ENCODE measurements at places on chromosomes 5 and 9.
A peak's percentile ranks its signal among the peaks of the same experiment; 100 is the strongest.

GRCh38 chr5:671459-672328 lies 21.5 kb downstream of the TPPP start:
- peak; percentile 79 for DNase-seq

DNA sequence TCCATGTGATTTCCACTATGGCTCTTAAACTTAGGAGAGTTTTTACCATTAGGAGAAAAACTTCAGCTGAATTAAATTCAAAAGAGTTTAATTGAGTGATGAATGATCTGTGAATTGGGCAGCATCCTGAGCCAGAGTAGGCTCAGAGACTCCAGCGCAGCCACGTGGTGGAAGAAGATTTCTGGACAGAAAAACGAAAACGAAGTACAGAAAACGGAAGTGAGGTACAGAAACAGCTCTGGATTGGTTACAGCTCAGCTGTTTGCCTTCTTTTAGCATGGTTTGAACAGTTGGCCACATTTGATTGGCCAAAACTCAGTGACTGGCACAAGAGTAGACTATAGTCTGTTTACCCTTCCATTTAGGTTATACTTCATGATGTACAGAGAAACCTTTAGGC lies 69.2 kb upstream of the PLPP1 start:
- DNase-seq: no peak

DNA sequence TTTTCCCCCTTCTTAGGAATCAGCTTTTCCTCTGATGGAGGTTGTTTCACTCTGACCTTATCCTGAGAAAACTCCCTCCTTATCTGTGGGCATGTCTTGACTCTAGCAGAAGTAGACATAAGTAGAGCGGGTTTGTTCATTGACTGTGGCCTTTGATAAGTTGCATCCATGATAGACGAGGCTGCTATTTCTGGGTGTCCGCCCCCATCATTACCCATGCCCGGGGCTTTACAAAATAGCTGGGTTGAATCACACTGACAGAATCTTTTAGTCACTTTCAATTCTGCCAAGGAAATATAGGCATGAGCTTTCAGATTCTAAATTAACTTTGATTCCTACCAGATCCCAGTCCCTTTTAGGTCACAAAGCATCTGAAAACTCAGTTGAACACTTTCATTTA lies 223.8 kb downstream of the SEC61B start:
- no peak for DNase-seq

DNA sequence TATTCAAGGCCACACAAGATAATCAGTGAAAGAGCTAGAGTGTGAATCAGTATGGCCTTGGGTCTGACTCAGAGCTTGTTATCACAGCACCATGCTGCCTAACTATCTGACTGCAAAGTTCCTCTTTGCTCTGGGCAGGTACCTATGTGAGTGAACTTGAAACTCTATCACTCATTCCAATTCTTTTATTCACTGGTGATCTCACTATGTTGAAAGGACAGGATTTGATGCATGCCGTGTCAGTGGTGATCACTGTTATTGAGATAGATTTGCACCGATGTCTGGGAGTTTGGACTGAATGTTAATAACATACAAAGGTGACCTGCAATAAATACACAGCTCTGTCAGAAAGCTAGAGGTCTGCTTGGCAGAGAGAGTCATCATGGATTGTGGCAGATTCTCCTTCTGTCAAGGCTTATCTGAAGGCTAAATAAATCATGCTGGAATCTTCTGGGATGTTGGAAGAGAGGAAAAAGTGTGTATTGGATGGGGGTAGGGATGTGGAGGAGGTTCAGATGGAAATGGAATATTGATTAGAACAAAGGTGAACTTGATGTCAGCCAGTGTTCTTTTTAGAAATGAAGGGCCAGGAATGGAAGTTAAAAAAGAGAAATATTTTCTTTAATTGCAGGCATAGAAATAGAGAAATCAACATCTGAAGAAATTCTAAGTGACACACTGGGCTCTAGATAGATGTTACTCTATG lies 91.8 kb upstream of the TNC start:
- no peak for DNase-seq

GRCh38 chr5:54388409-54388808 lies 67.1 kb upstream of the HSPB3 start:
- no peak for DNase-seq

DNA sequence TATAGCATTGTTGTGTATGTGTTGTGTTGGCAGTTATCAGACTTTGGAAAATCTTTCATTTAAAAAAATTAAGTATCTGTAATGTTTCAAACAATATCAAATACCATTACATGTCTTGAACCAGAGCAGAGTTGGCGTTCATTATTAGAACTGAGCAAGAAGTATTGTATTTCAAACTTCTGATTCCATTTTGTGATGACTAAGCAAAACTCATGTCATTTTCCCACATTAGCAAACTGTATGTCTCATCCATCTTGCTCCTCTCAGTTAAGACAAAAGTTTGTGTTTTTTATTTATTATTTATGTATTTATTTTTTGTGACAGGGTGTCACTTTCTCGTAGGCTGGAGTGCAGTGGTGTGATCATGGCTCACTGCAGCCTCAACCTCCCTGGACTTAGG lies 4.6 kb upstream of the RASEF start:
- DNase-seq: no peak

GRCh38 chr9:131418143-131419025 lies 24.5 kb downstream of the PRRC2B start:
- no peak for DNase-seq

- DNase-seq: peak; percentile 34
Measured at GRCh38 chr5:40367255-40367654, 312.5 kb upstream of the PTGER4 start.

GRCh38 chr5:142617416-142618129 lies 68.3 kb downstream of the FGF1 start:
- DNase-seq: no peak

- DNase-seq: no peak
Measured at GRCh38 chr5:71645030-71645429, 57.9 kb downstream of the MCCC2 start.

GRCh38 chr5:110087829-110088228 lies 398.1 kb downstream of the MAN2A1 start:
- no peak for DNase-seq

- DNase-seq: no peak
Measured at GRCh38 chr5:95352691-95353090, 38.5 kb upstream of the FAM81B start.

DNA sequence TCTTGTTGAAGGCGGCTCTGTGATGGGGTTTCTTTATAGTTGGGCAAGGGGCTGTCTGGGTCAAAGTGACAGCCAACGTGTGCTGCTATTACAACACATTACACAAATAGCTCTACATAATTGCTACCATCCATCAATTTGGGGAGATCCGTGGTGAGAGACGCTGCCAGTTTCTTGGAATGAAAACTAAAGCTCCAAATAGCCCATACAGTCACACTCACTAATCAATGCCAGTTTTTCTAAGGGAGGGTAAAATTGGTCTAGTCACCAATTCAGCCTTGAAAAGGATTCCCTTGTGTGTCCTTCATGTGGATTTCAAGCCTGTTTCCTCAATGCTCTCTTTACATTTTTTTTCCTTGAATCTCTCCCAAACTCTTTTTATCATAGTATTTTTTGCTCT lies 343.3 kb upstream of the KLF4 start:
- DNase-seq: no peak

DNA sequence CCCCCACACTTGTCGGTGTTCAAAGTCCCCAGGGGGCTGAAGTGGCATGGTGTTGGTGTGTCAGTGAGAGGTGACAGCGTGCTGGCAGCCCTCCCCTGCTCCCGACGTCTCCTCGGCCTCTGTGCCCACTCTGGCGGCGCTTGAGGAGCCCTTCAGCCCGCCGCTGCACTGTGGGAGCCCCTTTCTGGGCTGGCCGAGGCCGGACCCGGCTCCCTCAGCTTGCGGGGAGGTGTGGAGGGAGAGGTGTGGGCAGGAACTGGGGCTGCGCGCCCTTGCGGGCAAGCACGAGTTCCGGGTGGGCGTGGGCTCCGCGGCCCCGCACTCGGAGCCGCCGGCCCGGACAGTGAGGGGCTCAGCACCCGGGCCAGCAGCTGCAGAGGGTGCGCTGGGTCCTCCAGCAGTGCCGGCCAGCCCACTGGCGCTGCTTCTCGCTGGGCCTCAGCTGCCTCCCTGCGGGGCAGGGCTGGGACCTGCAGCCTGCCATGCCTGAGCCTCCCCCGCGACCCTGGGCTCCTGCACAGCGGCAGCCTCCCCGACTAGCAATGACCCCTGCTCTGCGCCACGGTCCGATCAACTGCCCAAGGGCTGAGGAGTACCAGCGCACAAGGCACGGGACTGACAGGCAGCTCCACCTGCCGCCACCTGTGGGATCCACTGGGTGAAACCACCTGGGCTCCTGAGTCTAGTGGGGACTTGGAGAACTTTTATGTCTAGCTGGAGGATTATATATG lies 224.1 kb upstream of the RIOK2 start:
- no peak for DNase-seq

- no peak for DNase-seq
Measured at GRCh38 chr5:7246287-7246686, 149.7 kb upstream of the ADCY2 start.

GRCh38 chr5:134148316-134148715 lies 28.4 kb downstream of the SKP1 start:
- DNase-seq: no peak

DNA sequence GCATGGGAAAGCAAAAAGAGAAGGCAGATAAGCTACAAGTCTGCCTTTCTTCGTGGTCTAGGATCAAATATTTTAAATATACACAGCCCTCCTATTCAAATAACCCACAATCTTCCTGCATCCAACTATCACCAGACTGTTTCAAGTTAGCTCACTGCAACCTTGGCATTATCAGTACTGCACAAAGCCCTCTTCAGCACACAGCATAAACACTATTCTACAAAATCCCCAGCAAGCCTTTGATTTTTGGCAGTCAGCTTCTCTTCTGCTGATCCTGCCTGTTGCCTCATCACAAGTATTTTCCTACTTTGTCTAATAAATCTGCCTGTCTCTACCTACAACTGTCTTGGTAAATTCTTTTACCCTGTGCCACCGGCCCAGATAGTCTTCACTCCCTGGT lies 142.9 kb downstream of the COX7C start:
- no peak for DNase-seq

- no peak for DNase-seq
Measured at GRCh38 chr5:109721741-109722140, 32.0 kb downstream of the MAN2A1 start.

- DNase-seq: no peak
Measured at GRCh38 chr5:174282391-174282790, 236.9 kb downstream of the NSG2 start.

DNA sequence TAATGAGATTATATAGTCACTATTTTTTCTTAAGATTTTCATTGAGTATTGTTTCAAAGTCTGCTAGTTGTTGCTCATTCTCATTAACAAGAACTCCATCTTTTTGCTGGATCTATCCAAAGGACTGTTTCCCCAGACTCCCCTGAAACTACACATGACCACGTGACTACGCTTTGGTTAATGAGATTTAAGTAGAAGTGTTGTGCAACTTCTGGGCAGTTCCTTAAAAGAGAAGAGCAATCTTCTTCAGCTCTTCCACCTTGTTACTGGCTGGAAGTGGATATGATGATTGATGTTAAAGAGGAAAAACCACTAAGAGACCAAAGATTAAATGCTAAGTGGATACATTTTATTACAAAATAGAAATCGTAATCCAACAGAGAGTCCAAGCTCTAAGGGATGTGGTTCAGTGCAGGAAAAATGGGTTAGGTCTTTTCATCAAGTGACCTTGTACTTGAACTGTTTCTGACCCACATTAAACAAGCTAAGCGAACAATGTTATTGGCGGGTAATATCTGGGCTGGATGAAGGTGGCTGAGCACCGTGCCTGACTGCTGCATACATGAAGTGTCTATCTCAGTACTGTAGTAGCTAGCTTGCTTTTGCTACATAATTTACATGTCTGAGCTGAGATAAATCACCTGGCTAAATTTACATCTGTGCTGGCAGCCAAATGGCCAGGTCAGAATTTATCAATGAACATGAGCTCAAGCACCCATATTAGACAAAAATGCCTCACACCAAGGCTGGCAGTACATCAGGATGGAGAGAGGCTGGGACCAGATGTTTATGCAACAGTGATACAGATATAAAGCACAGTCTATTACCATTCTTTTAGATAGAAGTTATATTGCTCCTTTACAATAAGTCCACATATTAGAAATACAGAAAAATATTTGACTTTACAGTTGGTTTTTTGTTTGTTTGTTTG lies 7.5 kb upstream of the CTNNAL1 start:
- DNase-seq: no peak

DNA sequence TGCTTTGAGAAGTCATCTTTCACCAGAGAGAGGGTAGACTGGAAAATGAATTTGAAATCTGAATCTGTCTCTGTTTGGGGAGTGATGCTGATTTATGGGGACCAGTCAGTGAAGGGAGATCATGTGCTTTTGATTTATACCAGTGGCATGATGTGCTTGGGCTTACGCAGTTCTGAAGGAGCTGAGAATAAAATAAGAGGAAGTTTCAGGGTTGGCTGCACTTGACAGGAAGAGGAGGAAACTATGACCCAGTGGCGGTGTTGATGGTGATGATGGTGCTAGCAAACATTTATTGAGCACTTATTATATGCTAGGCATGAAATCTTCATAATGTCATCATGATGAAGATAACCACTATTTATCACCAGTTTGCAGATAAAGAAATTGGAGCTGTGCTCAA lies 136.4 kb upstream of the GLRA1 start:
- no peak for DNase-seq

GRCh38 chr5:172370237-172370640 lies 84.1 kb downstream of the SH3PXD2B start:
- no peak for DNase-seq

DNA sequence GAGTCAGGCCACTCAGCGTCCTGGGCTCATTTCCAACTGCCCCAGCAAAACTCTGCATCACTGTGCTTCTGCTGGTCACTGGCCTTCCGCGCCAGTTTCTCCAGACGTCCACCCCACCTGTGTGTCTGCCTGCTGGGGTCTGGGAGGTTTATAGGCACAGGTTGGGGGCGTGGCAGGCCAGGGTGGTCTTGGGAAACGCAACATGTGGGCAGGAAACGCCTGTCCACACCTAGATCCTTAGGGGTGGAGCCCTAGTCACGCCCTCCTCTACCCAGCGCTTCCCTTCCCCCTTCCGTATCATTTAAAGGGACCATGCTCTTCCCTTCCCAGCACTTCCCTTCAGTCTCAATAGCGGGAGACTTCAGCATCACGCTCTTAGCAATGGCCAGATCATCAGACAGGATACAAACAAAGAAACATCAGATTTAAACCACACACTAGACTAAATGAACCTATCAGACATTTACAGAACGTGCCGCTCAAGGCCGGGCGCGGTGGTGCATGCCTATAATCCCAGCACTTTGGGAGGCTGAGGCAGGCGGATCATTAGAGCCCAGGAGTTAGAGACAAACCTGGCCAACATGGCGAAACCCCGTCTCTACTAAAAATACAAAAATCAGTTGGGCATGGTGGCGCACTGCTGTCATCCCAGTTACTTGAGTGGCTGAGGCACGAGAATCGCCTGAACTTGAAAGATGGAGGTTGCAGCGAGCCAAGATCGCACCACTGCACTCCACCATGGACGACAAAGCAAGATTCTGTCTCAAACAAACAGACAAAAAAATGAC lies 11.8 kb upstream of the BTNL9 start:
- DNase-seq: no peak

GRCh38 chr9:2616692-2617377 lies 4.8 kb upstream of the VLDLR start:
- no peak for DNase-seq
